ENCODE measurements at places on chromosomes 2 and 18.

- DNase-seq: no peak
Observed at GRCh38 chr2:6929196-6929819, 12.1 kb downstream of the RNF144A start.

- DNase-seq: no peak
Observed at GRCh38 chr2:56519806-56520205, 336.0 kb downstream of the CCDC85A start.

GRCh38 chr18:77112747-77113092, 19.9 kb downstream of the MBP start:
- no peak for DNase-seq

DNA sequence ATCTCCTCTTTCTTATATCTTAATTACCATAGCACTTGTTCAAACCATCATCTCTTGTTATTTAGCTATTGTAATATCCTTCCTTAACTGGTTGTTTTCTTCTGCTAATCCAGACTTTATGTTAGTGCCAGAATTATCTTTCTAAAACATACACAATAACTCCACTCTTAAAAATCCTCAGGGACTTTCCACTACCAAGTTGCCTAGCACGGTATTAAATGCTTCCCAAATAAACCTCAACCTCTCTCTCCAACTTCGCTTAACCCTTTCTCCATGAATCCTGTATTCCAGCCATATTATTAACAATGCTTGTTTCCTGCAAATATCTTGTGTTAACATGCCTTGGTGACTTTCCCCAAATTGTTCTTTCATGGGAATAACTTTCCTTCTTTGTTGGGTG, 84.5 kb downstream of the FAM228A start:
- DNase-seq: no peak

- DNase-seq: no peak
Observed at GRCh38 chr2:235868224-235868623, 300.0 kb downstream of the GBX2 start.
